ENCODE measurements at places on chromosomes 2 and 18.

GRCh38 chr2:195092341-195092740 is 564.7 kb upstream of the SLC39A10 start:
- DNase-seq, result no peak

- peak; percentile 1 for DNase-seq
These were observed 28.5 kb downstream of the GPC1 start for GRCh38 chr2:240463866-240464481.

GRCh38 chr18:60070631-60071030 is 170.8 kb downstream of the PMAIP1 start:
- no peak for DNase-seq

GRCh38 chr2:62369541-62370202 is 136.3 kb downstream of the TMEM17 start:
- no peak for DNase-seq

DNA sequence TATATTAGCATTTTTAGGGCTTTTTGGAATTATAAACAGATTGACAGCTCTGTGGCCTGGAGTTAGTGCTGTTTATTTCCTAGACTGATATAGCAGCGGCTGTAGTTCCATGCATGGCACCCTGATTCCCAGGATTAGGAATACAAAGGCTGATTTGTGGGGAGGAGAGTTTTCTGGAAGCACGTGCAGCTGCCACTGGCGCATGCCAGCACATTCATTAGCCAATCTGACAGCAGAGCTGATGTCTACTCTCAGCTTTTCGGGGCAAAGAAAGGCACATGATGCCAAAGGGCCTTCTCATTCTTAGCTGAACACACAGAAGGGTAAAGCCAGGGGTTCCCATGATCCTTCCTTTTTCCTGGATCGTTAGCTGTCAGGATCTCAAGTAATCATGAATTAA is 45.7 kb upstream of the RAPH1 start:
- no peak for DNase-seq

GRCh38 chr2:217314021-217314460 is 454.2 kb upstream of the TNP1 start:
- DNase-seq, result no peak

- no peak for DNase-seq
These were observed 25.5 kb upstream of the TUBB6 start for GRCh38 chr18:12282442-12283039.

DNA sequence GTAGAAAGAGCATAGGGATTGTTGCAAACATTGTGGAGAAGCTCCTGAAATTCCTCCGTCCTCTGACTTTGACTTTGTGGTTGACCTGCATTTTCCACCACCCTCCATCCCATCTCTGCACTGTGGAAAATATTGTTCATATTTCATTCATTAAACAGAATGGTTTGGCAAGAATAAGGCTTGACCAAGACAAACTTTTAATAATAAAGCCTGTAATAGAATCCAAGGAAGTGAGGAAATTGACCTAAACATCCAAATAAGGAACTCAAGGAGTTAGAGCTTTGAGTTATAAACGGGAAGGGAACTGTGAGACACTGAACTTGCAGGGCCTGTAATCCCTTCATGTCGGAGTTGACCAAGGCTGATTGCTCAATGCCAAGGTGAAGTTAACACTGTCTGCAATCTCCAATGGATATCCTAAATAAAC is 115.2 kb downstream of the GFPT1 start:
- DNase-seq, result no peak

DNA sequence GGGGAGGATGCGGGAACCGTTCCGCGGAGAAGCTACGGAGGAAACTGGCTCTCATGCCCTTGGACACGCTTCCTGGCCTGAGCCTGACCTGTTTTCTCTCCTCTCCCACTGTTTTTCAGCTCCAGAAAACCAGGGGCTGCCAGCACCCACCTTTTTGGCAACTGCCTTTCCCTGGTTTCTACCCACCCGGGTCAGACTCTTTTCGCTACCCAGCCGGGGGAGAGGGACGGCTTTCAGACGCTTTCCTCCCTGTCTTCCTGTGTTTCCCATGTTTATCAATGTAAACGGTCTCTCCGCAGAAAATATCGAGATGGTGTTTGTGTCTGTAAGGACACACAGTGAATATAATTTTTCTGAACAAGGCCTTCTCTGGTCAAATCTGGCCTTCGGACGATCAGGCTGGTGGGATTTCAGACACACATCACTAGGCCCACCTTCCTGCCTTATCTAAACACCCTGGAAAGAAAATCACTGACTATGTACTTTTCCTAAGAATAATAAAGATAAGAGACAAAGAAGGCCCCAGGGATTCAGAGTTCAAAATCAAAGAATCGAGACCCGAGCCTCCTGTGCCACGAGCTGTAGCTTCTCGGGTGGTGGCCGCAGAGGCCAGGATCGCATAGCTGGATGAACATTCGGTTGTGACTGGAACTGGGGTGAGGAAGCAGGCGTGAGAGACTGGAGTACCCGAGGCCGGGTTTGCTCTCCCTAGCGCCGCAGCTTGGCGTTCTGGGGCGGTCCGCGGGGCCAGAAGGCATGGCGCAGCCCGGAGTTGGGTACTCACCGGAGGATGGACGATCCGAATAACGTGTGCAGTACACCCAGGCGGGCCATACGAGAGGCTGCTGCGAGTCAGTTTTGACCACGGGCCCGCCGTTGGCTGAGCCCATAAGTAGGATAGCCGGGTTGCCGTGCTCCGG is 1.7 kb downstream of the EN1 start:
- DNase-seq, result no peak

DNA sequence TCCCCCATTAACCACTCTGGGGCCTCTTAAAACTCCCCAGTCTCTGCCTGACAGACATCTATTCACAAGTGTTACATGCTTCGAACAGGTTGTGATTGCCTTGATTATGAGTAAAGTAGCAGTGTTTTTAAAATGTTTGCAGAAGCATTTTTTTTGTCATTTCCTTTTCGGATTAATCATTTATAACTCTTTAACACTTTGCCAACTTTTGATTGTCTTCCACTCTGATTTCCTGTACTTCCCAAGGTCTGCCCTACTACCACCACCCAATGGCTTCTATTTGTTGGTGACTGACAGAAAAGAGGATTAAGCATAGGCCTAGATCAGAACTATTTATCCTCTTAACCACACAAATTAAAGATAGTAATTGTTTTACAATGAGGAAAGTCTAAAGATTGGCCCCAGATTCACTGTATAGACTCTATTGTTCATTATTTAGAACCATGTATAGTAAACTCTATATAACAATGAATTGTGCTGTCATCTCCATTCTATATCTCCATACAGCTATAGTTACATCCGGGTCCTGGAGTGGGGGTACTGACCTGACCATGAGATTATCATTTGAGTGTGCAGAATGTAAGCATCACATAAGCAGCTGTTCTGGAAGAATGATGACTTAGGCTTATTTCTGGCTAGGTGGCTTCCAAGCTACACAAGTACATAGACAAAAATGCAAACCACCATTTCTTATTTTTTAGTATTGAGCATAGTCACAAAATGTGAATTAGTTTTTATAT is 110.3 kb upstream of the RBMS1 start:
- DNase-seq, result no peak

DNA sequence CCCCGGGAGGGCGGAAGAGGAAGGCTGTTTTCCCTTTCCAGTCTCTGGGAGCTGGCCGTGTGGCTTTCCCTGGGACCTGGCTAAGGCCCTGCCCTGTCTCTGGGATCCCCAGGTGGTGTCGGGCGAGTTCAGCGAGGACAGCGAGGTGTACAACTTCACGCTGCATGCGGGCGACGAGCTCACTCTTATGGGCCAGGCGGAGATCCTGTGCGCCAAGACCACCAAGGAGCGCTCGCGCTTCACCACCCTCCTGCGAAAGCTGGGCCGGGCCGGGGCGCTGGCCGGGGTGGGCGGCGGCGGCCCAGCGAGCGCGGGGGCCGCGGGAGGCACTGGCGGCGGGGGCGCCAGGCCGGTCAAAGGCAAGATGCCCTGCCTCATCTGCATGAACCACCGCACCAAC is 11.2 kb downstream of the GAREM2 start:
- no peak for DNase-seq

DNA sequence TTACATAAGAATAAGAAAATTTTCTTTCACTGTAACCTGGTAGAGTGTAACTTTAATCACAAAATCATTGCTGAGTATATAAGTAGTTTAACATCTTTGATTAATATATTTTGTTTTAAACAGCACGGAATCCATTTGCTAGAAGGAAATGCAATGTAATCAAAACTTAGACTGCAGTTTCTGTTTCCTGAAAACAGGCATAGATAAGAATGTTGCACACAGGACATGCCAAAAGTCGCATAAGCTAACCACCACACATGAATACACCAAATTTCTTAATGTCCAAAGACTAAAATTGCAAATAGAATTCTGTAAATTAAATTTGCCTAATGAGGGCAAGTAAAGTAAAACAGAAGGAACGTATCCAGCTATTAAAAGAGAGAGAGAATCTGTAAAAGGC is 51.0 kb upstream of the SERPINB2 start:
- DNase-seq, result no peak

GRCh38 chr2:70887550-70888246 is 48.0 kb upstream of the ATP6V1B1 start:
- peak; percentile 47 for DNase-seq

GRCh38 chr2:132884705-132885104 is 214.7 kb upstream of the LYPD1 start:
- no peak for DNase-seq

- DNase-seq, result no peak
These were observed 39.5 kb upstream of the NOTO start for GRCh38 chr2:73162856-73163391.

DNA sequence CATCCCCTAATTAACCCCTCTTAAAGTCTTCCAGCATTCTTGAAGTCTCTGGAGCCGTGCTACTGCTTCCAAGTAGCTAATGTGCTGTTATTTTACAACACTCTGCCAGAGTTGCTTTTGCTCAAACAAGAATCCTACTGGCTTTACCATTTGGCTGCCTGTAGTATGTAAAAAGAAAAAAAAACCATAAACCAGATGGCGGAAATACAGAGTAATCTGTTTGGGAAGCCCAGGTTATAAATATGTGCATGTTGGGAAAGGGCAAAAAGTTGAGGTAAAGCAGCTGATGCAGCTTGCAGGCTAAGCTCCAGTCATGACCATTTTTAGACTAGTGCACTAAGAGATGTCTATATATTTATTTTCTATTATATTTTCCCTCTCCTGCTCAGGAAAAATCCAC is 313.2 kb upstream of the ETAA1 start:
- no peak for DNase-seq

GRCh38 chr2:84849271-84849952 is 31.5 kb downstream of the TRABD2A start:
- DNase-seq, result no peak

- peak; percentile 40 for DNase-seq
These were observed 167.1 kb downstream of the ZFP36L2 start for GRCh38 chr2:43059183-43059897.

- no peak for DNase-seq
These were observed 93.1 kb downstream of the SLC8A1 start for GRCh38 chr2:40358783-40359182.

DNA sequence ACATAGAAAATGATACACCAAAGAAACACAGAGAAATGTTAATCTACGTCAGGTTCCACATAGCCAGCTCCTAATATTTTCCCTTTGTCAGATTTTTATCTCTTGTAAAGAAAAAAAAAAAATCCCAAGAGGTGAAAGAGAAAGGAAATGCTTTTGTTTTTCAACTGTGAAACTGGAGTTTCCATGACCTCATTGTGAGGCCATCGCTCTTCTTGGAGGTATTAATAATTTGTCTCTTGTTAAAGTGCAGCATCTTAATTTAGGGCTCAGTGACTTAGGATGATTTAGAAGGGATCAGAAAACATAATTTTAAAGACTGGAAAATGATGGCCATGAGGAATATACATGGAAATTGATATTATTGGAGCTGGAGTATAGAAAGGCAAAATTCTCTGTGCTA is 21.7 kb downstream of the ARHGAP28 start:
- DNase-seq, result no peak

- DNase-seq, result no peak
These were observed 128.0 kb upstream of the FBXO11 start for GRCh38 chr2:48034295-48034694.

- no peak for DNase-seq
These were observed 124.0 kb downstream of the PKP4 start for GRCh38 chr2:158580760-158581159.

- DNase-seq, result peak; percentile 38
These were observed at the start of gene LIPG for GRCh38 chr18:49561289-49562193. TSS of gene LIPG (plus strand) at chr18:49562057. CDS start at chr18:49562309, 252 bp downstream.

GRCh38 chr18:48100651-48101165 is 170.2 kb upstream of the SMAD2 start:
- DNase-seq, result no peak

DNA sequence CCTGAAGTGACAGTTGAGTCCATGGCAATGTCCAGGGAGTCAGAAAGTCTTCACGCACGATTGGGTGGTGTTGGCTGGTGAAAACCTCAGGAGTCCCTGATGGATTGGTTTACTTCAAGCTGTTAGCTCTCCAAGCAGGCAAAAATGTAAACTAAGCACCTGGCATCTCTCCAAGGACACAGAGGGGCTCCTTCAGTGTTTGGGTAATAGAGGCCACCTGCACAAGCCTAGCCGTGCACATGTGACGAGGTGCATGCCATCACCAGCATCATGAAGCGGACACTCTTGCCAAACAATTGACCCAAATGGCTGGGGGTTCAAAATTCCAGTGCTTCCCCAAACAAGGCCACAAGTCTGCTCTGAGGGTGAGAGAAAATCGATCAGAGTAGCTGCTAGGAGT is 104.7 kb upstream of the CD302 start:
- DNase-seq, result no peak

DNA sequence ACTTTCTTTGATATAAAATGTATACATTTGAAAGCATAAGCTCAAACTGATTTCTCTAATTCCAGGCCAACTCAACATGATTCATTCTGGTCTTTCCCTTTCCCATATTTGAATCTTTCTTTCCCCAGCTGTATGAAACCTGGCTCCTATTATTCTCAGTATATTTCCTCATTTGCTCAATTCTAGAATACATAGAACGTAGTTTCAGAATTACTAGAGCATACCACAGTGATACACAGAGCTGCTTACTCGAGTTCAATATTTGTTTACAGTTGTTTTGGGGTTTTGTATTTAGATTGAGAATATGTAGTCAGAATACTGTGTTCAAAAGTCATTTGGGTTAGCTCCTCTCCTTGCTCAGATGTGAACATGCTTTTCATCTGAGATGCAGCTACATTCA is 43.0 kb downstream of the TNFRSF11A start:
- DNase-seq, result no peak

DNA sequence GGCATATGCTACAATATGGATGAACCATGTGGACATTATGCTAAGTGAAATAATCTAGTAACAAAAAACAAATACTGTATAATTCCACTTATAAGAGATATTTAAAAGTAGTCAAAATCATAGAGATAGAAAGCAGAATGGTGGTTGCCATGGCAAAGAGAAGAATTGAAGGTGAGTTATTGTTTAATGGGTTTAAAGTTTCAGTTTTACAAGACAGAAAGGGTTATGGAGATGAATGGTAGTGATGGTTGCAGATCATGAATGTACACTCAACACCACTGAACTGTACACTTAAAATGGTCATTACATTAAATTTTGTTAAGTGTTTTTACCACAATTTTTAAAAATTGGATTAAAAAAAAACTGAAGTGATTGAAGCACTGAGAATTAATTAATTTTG is 298.2 kb upstream of the ZC3H15 start:
- DNase-seq, result no peak
